Frontal cortex (tissue), 4 donors: ENCODE measurements at places on chromosomes 5 and 9. TPM values are rescaled to one million over a fixed set of nuclear protein-coding genes. Genes with fewer than 3 reads are reported as not detected.

Gene LIX1
- 7.3 TPM for total RNA-seq

Gene FRRS1L
- 66.9 TPM for total RNA-seq

Gene CCDC171
- 28.9 TPM for total RNA-seq

Gene WHRN
- 0.41 TPM for total RNA-seq

Gene PHPT1
- 143 TPM for total RNA-seq

Gene CLK4
- total RNA-seq = 35.1 TPM

Gene SNCAIP
- total RNA-seq = 37.9 TPM

Gene CNTFR
- total RNA-seq = 9.8 TPM

Gene DNM1
- 73.8 TPM for total RNA-seq

Gene UIMC1
- total RNA-seq = 109 TPM

Gene C1QTNF3
- total RNA-seq = 12.6 TPM

Gene CTSV
- total RNA-seq = 0.41 TPM

Gene C9
- total RNA-seq = under 0.01 TPM

Gene PRR16
- 1.2 TPM for total RNA-seq

Gene RORB
- 42.8 TPM for total RNA-seq

Gene SPINK6
- total RNA-seq = not detected

Gene PGM5
- total RNA-seq = 3.3 TPM

Gene EXOSC2
- total RNA-seq = 48.5 TPM

Gene MAPKAP1
- 35.9 TPM for total RNA-seq
